ENCODE measurements at places on chromosomes 4 and X.

GRCh38 chrX:150438165-150438564, 75.0 kb downstream of the MAMLD1 start:
- DNase-seq: no peak

DNA sequence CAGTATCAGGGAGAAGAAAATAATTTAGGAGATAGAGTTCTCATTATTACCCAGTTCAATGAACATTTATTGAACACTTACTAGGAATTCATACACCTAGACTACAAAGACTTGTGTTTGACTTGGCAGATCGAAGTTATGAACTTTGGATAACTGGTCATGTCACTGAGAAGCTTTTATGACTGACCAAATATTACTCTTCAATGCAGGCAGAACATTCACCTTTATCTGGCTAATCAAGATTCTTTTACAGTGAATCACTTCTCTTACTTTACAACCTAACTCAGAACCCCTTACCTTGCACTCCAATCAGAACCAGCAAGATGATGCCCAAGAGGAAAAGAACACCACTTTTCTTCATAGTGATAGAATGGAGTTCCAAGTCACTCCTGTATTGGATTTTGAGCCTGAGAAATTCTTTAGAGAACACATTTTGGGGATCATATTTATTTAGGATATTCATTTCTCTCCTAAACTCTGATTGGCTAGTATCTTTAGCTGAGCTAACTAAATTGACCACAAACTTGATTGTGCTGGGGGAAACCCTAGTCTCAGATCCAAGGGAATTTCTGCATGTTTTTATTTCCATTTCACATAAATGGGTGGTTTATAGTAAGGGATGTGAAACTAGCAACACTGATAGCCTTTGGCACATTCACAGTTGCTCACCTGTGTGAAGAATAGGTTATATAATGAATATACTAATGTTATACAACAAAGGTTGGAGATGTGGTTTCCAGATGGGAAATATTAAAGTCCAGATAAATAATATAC, at the start of gene CXCL9:
Gene CXCL9 (minus strand): TSS at position 421 of the 774 bp plus-strand sequence. CDS start 60 bp downstream, at position 361.
- DNase-seq: no peak

DNA sequence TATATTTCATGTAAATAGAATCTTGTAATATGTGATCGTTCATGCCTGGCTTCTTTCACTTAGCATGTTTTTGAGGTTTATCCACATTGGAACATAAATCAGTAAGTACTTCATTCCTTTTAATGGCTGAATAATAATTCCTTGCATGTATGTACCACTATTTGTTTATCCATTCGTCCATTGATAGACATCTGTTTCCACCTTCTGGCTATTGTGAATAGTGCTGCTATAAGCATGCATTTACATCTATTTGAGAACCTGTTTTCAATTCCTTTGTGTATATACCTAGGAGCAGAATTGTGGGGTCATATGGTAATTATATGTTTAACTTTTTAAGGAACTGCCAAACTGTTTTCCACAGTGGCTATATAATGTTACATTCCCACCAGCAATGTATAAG, 356.7 kb upstream of the DIPK2B start:
- DNase-seq: no peak

DNA sequence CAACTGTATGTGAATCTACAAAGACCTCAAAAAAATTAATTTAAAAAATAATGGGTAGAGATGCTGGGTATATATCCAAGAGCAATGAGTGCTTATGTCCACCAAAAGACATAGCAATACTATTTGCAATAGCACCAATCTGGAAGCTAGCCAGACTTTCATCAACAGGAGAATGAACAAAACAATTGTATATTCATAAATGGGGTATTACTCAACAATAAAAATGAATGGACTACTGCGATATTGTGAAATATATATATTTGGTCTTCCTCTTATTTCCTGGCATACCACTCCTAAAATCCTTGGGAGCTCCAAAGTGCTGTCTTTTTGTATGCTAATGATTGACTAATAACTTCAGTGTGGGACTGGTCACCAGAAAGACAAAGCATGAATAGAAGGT, 77.5 kb downstream of the MSN start:
- no peak for DNase-seq

- no peak for DNase-seq
Observed at GRCh38 chr4:105119356-105119755, 27.3 kb upstream of the TET2 start.

DNA sequence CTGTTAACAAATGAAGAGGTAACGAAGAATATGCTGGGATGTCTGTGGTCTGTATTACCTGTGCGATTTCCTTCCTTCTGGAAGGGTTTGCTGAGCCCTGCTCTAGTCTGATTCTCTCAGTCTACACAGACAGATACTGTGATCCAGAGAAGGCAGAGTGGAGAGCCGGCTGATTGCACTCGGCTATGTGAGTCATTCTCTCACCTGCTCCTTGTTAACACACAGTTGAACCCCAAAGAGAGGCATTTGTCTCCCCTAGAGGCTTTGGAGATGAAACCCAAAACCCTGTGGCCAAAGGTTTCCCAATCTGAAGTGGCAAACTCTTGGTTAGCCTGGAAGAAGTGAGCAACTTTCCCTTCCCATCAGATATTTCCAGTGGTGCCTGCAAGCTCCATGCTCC, 78.1 kb upstream of the GPC4 start:
- no peak for DNase-seq

DNA sequence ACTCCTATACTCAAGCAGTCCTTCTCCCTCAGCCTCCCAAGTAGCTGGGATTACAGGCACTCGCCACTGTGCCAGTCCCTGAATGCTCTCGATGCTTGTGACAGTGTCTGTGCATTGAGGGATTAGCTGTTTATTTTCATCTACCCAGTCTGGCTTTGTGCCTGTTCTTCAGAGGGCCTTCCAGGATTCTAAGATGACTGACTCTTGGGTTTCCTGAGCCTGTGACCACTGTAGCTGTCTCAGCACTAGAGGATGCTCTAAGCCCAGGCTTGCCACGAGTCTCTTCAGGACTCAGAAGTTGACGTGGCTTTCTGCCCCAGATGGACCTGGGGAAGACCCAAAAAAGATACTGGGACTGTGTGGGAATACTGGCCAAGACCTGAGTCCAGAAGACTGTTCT, 201.4 kb downstream of the ARHGAP10 start:
- DNase-seq: no peak

DNA sequence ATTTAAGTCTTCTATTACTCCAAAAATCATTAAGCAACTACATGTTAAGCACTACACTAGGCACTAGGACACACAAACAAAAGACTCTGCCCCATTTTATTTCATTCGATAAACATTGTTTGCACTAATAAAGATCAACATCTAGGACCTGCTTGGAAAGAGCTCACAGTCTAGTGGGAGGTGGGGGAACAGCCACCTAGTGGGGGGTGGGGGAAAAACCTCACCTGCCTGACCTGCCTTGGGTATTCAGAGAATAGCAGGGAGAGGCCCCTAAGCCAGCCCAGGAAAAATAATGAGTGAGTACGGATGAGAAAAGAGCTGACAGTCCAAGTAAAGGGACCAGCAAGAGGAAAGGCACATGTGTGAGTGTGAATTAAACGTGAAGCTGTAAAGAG, 52.2 kb downstream of the PRDM5 start:
- no peak for DNase-seq

GRCh38 chr4:24742773-24743172, 52.6 kb upstream of the SOD3 start:
- DNase-seq: no peak

DNA sequence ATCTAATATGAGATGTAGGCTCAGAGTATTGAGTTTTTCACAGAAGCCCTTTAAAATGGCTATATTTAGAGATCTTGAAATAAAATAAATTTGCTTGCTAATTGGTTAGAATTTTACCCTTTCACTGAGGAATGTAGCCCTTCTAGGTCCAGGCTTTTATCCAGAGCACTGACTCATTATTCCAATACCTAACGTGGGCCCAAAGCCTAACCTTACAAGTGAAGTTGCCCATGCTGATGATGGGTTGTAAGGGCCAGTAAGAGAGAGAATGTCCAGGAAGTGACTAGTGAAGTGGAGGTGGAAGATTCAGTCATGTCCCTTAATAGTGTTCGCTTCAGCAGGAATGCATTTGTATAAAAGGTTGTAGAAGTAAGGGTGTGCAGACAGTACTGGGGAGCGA, 155.9 kb downstream of the STIM2 start:
- no peak for DNase-seq

GRCh38 chr4:57055886-57056285, 54.3 kb downstream of the IGFBP7 start:
- no peak for DNase-seq

DNA sequence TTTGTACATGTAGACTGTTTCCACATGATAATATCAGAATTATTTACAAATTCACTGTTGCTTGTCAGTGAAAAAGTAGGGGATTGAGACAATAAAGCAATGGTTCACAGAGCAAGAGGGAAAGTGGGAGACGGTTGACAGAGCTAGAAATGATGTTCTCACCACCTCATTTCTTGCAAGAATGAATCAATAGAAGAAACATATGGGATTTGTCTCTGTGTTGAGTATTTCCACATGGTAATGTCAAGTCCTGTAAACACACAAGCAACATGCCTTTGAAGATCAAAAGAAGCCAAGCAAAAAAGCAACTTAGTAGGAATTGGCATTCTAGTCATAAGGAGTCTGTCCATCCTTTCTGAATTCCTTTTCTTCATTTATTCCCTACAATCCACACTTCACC, 1806.6 kb upstream of the AGA start:
- DNase-seq: no peak

DNA sequence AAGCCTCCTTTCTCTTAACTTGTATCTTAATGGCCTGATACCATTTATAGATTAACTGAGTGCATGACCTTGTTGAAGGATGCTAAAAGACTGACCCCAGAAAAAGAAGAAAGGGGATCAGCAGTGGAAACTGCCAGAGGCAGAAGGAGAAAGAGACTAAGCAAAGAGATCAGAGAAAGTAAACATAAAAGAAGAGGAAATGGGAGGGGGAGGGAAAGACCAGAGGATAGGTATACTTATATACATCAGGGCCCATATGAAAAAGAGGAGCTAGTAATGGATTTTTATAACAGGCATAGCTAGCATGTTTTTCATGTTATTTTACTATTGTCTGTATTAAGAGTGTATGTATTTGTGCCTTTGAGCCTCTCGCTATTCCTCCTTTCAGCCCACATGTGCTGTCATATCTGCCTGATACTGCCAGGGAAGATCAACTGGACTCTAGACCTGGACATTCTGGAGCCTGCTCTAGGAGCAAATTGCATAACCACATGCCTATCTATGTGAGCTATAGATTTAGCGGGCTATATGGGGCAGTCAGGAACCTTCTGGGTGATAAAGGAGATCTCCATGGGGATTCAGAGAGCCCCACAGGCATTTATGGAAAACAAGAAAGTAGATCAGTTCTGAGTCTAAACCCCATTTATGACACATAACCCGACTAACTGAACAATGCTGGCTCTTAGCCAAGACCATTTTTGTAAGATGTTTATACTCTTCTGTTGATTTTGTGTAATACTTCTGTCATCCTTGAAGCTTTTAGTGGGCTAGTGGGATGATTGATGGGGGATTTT, 13.4 kb upstream of the SNX12 start:
- no peak for DNase-seq

GRCh38 chr4:87465739-87466366, 43.5 kb downstream of the NUDT9 start:
- DNase-seq: no peak

- DNase-seq: no peak
Observed at GRCh38 chr4:5711479-5712184, 631 bp downstream of the EVC start.

GRCh38 chr4:113602646-113603228, 158.8 kb downstream of the CAMK2D start:
- DNase-seq: no peak

DNA sequence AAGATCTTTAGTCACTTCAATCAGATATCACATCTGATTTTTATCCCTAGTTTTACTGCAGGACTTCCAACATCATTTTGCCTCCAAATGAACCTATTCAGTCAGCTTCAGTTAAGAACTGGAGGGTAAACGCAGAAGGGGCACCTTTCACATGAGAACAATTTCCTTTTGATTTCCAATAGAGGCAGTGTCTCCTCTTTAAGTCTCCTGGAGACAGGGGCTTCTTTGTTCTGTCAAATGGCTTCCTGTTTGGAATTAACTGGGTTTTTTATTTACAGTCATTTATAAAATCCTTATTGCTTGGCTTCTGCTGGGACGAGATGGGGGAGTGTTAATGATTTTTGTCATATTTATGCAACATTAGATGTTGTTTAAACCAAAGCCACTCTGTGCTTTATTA, 164.0 kb downstream of the STK32B start:
- no peak for DNase-seq

- no peak for DNase-seq
Observed at GRCh38 chrX:123217077-123217476, 33.0 kb downstream of the GRIA3 start.

Measured in T-helper 22 cell (primary cell).